ENCODE measurements at places on chromosomes 11 and 22. TPM values are rescaled to one million over a fixed set of nuclear protein-coding genes. Genes with fewer than 3 reads are reported as not detected.
A peak's percentile ranks its signal among the peaks of the same experiment; 100 is the strongest.

DNA sequence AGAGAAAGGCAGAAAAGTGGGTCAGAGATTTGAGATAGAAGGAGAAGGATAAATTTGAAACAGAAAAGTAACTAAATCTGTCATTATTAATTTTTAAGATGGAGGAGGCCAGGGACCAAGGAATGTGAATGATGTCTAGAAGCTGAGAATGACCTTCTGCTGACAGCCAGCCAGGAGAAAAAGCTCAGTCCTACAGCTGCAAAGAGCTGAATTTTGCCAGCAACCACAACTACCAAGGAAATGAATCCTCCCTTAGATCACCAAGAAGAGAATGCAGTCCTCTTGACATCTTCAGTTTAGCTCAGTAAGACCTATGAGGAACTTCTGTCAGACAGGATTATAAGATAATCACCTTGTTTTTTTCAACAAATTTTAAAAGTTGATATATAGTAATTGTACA, 538.2 kb downstream of the LRRC4C start:
- H3K27me3 ChIP-seq: no peaks in the 10 kb centered on the region
- no peaks in the 10 kb centered on the region for H3K36me3 ChIP-seq
- no peak overlapping the region for H3K4me3 ChIP-seq
- H3K4me1 ChIP-seq: no peaks in the 10 kb centered on the region
- DNase-seq: no peak

Gene C11orf97
- not detected for polyA plus RNA-seq

DNA sequence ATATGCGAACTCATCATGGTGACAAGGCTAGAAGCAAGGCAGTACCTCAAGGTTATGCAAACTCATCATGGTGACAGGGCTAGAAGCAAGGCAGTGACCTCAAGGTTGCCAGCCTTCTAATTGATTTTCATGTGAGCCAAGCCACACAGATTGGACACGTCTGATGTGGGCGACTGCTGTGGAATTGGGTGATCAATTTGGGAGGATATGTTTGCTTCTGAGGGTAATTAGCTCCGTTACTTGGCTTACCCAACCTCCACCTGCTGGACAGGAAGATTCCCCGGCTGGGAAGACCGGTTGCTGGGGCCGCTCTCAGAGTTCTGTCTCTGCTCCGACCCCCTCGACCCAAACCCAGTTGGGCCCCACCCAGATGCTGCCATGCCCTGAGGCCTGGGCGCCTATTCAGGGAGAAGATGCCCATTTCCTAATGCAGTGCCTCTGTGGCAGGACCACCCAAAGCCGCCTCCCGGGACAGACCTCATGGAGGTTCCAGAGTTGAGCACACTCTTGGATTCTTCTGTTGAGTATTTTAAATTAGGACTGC, 69.9 kb upstream of the SHANK2 start:
- H3K36me3 ChIP-seq: no peaks in the 10 kb centered on the region
- H3K27me3 ChIP-seq: no peaks in the 10 kb centered on the region
- H3K4me3 ChIP-seq: no peak overlapping the region

DNA sequence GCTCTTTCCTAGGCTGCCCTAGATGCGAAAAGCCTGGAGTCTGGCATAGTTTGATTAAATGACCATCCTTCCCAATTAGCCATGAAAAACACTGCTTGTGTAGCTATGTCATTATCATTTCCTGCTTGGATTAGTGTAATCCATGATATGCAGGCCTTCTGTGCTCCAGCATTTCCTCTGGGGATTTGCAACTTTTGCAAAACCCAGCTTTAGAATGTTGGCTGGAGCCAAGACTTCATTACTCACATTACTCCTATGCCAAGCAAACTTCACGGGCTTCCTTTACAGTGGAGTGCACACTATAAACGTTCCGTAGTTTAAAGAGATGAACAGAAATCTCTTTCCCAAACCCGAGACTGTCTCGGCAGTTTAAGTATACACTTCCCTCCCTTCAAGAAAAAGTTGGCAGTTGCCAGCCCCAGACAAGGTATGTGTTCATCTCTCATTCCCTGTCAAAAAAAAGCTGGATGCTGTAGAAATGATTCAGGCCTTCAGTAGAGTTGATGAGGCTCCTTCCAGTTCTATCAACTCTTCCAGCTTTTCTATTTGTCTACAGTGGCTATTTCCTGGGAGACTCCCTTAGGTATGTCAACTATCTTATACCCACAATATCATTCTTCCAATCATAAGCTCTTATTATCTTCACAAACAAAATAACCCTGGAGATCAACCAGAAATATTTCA, 180.0 kb downstream of the MAML2 start:
- no peaks in the 10 kb centered on the region for H3K36me3 ChIP-seq
- peak; percentile 93 for DNase-seq
- H3K27ac ChIP-seq: peak overlapping the region; percentile 80
- H3K4me3 ChIP-seq: no peak overlapping the region
- H3K27me3 ChIP-seq: no peaks in the 10 kb centered on the region
- H3K4me1 ChIP-seq: peaks cover 31% of the 10 kb centered on the region

DNA sequence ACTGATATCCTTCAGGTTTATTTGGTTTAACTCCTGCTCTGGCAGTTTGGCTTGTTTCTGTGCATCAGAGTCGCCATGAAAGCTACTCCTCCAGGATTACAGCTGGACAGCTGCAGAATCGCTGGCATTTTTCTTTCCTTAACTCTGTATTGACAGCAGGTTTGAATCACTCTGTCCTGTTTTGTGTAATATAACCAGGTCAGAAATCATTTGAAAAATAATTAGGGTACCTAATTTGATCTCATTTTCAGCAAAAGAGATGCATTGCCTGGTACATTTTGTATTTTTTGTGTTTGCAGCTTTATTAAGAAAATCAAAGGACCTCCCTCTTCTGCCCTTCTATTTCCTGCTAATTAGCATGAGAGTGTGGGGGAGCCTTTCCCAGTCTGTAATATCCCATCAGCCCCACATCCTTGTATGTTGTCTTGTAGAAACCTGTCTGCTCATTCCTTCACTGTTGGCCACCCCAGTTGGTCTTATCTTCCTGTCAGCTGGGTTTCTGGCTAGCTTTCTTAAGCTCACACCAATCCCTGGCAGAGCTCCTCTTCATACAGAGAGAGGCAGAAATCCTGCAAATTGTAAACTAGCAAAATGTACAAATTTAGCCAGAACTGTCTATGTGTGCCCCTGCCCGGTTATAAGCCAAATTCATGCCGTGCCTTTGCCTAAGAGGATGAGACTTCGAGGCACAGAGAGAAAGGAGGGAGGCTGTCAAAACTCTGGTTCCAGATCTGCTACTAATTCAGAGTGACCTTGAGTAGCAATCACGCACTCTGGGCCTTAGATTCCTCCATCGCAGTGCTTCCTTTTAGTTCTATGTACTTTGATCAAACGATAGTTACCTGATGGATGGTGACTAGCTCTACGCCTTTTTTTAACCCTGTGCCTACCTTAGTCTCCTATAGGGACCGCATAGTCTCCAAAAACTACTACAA, 200.6 kb downstream of the NAV2 start:
- no peak overlapping the region for H3K4me3 ChIP-seq
- H3K4me1 ChIP-seq: peaks cover 2% of the 10 kb centered on the region
- H3K36me3 ChIP-seq: no peaks in the 10 kb centered on the region
- DNase-seq: no peak
- H3K27ac ChIP-seq: no peak overlapping the region
